ENCODE measurements at places on chromosomes 16 and 17.

DNA sequence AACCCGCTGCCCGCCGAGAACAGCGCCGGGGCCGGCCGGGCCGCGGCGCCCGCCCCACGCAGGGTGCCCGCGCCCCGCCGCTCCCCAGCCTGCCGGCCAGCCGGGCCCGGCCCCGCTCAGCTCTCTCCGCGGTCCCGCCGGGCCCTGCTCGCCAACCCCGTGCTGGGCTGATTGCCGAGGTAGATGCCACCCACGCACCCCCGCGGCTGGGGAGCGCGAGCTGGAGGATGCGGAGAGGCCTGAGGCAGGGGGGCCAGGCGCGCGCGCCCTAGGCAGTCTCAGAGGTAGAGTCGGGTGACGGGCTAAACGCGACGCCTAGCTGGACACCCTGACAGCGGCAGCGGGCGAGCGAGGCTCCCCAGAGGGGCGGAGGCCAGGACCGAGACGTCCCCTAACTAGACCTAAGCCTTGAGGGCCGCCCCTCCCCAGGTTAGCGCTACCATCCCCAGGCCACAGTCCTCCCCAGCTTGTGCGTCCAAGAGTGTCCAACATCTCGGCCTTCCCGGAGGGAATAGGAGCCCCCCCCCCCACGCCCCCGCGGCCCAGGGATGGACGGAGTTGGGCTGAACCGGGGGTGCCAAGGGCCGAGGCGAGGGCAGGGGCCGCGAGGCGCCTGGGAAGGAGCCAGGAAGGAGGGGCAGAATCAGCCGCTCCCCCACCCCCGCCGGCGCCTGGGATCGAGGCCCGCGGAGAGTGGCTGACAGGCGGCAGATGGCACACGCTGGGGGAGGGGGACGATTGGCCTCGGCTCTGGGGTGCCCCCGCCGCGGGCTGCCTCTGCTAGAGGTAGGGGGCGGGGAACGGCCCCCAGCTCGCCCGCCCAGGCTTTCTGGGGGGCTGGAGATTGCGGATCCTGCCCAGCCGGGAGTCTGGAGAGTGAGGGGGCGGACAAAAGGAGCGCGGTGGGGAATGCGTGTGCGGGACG, 2.5 kb upstream of the ZNF423 start:
- DNase-seq: peak; percentile 19

DNA sequence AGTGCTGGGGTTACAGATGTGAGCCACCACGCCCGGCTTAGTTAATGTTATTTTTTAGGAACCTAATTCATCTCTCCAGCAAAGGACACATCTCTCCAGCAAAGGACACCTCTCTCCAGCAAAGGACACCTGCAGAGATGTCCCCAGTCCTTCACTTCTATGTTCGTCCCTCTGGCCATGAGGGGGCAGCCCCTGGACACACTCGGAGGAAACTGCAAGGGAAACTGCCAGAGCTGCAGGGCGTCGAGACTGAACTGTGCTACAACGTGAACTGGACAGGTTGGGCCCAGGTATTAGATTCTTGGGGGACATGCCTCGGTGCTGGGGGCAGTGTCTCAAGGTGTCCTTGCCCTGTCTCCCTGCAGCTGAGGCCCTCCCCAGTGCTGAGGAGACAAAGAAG, 4.7 kb downstream of the PFAS start:
- no peak for DNase-seq

GRCh38 chr17:75814900-75815373, 29.3 kb downstream of the UNC13D start:
- peak; percentile 69 for DNase-seq

GRCh38 chr17:57889892-57890856, 40.3 kb upstream of the MRPS23 start:
- peak; percentile 72 for DNase-seq

DNA sequence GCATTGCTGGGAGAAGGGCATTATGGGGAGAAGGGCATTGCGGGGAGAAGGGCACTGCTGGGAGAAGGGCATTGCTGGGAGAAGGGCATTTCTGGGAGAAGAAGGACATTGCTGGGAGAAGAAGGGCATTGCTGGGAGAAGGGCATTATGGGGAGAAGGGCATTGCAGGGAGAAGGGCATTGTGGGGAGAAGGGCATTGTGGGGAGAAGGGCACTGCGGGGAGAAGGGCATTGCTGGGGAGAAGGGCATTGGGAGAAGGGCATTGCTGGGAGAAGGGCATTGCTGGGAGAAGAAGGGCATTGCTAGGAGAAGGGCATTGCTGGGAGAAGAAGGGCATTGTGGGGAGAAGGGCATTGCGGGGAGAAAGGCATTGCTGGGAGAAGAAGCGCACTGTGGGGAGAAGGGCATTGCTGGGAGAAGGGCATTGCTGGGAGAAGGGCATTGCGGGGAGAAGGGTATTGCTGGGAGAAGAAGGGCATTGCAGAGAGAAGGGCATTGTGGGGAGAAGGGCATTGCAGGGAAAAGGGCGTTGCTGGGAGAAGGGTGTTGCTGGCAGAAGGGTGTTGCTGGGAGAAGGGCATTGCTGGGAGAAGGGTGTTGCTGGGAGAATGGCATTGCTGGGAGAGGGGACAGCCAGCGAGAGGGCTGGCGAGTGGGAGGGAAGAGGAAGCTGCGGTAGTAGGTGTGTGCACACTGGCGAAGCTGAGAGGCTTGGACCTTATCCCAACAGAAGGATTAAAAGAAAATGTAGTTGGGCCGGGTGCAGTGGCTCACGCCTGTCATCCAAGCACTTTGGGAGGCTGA, 4.6 kb upstream of the PYDC1 start:
- DNase-seq: no peak

DNA sequence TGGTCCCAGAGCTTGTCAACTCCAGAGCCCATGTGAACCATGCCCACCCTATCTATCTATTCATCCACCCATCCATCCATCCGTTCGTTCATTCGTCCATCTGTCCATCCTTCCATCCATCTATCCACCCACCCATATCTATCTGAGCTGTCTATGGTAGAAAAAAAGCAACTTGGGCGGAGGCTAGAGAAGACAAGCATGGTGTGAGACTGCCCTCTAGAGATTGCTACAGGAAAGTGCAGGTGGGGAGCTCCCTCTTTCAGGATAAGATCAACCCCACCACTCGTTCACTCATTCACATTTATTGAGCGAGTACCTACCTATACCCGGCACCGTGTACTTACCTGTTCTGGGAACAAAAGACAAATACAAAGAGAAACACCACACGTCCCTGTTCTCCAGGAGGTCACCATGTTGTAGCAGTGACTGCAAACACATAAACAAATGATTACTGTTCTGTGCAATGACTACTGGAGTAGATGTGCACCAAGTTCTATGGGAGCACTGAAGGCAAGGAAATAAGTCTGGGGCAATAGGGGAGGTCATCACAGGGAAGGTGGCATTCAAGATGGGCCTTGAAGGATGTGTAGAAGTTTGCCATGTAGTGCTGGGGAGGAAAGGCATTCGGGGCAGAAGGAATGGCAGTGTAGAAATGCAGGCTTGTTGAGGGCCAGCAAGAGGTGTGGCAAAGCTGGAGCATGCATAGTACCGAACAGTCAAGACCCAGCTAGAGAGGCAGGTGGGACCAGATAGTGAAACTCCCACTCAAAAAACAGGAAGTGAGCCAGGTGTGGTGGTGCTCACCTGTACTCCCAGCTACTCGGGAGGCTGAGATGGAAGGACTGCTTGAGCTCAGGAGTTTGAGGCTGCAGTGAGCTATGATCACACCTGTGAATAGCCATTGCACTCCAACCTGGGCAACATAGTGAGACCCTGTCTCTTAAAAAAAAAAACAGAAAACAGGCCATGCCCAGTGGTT, 13.4 kb upstream of the ATP5MC1 start:
- peak; percentile 25 for DNase-seq

GRCh38 chr16:49850558-49851467, 5.1 kb downstream of the ZNF423 start:
- no peak for DNase-seq

DNA sequence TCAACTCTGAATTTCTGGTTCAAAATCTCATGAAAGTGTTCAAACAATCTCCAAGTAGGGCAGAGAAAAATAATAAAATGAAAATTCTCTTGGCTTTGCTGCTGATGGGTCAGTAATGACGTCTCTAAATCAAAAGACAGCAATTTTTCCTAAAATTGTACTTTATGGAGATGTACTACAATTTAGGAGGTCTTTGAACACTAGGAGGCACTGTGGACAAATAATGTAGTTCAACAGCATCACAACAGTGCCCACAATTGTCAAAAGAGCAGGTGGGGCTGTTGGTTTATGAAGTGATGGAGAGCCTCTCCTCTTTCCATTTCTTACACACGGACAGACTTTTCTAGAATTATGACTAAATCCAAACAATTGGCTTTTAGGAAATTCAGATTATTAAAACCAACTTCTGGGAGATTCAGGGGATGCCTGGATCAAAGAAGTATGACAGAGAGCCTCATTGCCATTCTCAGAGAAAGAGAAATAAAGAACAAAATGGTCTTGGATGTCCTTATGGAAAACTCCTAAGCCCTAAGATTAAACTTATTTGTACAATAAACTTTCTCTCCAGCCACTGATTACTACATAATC, 23.8 kb downstream of the EZH1 start:
- no peak for DNase-seq

DNA sequence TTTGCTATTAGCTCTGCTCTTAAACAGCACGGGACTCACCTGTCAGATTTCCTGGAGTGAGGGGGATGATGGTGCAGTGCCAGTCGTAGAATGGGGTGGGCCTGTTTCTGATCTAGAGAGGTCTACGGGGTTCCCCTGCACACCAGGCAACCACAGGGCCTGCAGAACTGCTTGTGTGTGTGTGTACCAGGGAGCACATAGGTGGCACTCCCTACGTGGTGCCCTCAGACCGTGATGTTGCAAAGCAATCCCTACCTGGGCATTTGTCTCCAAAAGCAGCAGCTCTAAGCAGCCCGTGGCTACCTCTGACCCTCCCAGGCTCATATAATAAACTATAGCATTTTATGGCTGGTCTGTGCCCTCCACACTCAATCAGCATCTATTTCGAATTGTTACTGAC, 38.5 kb downstream of the MPRIP start:
- no peak for DNase-seq

DNA sequence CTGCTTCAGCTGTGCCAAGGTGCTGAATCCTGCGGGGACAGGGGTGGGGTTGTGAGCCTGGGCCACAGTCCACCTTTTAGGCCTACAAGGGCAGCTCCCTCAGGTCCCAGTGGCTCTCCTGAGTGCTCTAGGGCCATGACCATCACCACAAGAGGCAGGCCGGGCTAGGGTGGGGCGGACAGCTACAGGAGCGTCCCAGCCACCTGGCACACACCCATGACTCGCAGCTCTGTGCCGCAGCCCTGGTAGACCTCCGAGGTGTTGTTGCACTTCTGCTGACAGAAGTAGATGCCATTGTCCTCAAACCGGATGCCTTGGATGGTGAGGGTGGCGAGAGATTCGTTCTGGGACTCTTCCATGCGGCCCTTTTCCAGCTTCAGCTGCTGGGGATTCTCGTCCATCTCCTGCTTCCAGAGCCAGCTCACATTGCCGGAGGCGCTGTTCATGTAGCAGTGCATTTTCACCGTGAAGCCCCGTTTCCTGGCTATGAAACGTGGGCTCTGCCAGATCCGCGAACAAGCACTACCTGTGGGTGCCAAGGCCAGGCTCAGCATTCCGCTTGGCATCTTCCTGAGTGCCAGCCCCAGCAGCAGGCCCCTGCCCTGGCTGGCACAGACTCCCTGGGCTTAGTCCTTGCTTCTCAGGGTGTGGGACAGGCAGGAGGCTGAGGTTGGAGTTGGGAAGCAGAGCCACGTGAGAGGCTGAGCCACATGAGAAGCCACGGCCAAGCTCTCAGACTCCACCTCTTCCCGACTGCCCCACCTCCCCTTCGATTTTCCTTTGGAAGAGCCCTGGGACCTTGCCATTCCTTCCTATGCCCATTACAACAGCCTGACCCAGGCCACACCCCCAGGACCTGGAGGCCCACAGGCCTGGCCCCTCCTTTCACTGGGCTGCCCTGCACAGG, 2.0 kb downstream of the CD79B start:
- DNase-seq: no peak

DNA sequence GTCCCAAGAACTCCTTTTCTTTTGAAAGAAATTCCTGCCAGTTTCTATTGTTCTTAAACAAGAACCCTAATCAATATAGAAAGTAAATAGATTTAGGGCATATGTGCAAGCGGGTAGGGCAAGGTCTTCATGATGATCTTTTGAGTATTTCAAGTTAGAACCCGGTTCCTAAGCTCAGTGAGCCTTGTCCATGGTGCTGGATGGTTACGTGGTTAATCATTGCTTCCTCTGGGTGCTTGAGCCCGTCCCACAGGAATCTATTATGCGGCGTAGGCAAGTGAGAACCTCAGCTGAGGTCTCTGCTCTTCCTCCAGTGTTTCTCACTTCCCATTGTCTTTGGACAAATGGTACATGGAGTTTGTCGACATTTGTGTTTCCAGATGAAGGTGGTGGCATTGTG, 580.8 kb upstream of the EEF2KMT start:
- no peak for DNase-seq

Measured in T1000 (cell line).